ENCODE measurements at places on chromosomes 3 and 15.

GRCh38 chr3:23576379-23576959 is 229.3 kb upstream of the UBE2E1 start:
- DNase-seq, result no peak

DNA sequence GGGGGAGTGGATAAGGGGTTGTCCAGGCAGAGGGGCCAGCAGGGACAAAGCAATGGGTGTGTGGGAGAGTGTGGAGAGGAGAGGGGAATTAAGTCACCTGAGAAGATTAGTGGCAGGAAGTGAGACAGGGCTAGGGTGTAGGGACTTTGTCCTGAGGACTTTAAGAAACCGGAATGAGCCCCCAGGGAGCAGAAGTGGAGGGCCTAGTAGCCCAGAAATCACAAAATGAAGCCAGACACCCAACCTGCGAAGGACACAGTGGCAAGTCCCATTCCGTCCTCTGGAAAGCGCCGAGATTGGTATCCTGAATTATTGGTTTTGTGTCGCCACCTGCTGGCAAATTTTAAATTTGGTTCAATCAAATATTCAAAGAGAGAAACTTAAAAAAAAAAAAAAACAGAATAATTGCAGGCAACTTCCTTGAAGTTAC is 78.0 kb upstream of the SLC25A36 start:
- peak; percentile 24 for DNase-seq

DNA sequence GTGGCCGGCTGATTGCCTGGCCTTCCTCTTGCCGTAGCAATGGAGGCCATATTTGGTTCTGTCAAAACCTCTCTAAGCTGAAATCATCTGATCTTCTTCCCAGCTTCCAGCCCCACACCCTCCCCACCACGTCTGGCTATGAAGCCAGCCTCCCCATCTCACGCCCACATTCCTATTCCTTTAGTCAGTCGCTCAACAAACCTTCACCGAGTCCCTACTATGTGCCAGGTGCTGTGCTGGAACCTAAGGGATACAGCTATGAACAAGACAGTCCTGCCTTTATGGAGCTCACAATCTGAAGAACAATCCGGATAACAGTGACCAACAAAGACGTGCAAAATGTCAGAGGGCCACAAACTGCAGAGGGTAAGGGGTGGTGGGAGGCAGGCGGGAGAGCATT is 31.9 kb upstream of the SMAD6 start:
- DNase-seq, result no peak

- no peak for DNase-seq
These were observed 1.0 kb downstream of the CPNE9 start for GRCh38 chr3:9704347-9705322.

DNA sequence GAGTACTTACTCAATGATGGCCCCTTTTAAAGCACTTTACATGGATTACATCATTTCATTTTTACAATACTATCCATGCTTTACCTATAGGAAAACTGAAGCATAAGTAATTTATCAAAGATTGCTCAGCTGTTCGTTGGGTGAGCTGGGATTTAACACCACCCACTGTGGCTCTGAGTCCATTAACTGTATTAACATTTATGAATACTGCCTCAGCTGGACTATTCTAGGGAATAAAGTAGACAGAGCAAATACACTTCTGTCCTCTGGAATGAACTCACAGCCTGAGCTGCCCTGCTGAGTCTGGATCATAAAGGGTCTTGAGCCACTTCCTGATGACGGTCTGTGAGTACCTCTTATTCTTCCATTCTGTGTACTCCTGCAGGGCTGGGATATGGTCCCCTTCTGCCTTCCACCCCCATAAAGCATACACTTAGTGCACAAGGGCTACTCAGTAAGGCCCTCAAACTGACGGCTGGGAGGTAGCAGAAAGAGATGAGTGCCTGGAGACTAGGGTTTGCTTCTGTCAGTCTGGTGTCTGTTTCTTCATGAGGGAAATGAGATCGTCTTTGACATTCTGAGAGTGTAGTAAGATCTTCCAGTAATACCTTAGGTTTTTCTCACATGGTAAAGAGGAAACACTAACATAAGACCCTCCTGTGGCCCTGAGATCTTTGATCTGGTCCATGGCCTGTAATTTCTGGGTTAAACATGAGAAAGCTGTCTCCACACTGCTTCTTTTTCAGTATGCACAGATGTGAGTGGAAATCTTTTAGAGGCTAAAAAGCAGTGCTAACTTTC is 12.6 kb upstream of the ST6GAL1 start:
- no peak for DNase-seq

DNA sequence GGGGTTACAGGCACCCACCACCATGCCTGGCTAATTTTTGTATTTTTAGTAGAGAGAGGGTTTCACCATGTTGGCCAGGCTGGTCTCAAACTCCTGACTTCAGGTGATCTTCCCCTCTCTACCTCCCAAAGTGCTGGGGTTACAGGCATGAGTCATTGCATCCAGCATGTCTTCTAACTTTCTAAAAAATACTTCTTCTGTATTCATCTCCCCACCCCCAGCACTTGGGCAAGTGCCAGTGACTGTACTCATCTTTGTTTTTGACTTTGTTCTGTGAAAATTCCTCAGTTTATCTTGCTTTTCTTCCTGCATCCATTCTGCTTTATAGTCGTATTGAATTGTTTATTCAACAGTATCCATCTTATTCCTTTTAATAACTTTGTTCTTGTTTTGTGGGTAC is 47.6 kb downstream of the ARIH1 start:
- no peak for DNase-seq

DNA sequence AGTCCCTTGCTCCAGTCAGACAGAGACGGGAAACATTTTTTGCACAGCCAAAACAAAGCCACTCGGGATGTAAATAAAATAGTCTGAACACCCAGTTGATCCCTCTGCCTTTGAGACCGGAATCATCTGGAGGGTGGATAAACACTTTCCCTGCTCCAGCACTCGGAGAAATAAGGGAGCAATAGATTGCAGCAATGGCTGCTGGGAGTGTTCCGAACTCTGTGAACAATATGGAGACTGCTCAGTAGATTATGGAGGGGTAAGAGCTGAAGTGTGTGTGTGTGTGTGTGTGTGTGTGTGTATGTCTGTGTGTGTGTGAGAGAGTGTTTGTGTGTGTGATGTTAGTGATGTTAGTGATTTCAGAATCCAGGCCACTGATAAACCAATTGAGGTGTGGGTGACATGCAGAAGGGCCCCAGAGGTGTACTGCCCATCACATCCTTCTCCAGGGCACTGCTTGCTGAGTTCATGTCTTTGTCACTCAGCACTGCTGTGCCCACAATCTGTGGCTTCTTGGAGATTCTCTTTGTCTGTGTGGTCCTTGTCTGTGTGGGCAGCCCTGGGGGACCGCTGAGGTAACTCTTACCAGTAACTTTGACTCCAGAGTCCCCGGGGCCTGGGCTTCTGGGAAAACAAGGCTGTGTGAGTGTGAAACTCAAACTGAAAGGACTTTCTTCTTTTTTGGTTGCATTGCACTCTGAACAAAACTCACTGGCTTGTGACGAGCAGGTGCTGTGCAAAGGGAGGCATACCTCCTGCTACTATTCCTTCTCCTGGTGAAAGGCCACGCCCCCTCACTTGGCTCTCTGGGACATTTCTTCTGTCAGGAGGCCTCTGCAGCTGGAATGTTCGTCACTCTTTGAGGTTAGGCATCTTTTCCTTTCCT is 23.0 kb downstream of the CRYGS start:
- DNase-seq, result no peak

- DNase-seq, result no peak
These were observed 35.6 kb upstream of the SEC13 start for GRCh38 chr3:10356461-10356981.

- no peak for DNase-seq
These were observed 21.9 kb downstream of the AKAP13 start for GRCh38 chr15:85402195-85402881.

DNA sequence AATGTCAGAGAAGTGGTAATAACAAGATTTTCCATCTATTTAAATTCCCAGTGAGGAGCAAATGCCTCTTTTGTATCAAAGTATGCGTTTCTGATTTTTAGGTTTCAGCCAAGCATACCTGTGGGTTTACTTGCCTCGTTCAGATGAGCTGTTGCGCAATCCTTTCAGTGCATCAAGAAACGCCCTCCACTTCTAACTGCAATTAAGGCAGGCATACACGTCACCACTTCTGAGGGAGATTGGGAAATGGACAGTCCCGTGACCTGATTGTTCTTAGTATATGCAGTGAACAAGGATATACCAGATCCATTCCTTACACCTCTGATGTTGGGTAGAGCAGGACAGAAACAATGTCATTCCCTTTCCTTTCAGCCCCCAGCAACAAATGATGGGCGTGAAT is 219.0 kb downstream of the ITPR1 start:
- DNase-seq, result no peak

DNA sequence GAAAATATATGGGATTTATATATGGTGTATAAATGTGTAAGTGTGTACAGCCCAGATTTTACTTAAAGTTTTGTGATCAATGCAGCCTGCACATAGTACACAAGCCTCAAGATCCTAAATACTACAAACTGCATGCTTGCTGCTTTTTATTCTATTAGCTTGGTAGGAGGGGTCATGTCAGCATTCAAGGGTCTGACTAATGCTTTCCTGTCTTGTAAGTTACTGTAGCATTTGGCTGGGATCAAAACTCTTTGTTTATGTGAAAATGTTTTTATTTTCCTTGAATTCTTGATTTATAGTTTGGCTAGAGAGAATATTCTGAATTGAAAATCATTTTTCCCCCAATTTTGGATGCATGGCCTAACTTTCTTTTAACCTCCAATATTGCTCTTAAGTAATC is 370.9 kb downstream of the NSUN3 start:
- DNase-seq, result no peak

DNA sequence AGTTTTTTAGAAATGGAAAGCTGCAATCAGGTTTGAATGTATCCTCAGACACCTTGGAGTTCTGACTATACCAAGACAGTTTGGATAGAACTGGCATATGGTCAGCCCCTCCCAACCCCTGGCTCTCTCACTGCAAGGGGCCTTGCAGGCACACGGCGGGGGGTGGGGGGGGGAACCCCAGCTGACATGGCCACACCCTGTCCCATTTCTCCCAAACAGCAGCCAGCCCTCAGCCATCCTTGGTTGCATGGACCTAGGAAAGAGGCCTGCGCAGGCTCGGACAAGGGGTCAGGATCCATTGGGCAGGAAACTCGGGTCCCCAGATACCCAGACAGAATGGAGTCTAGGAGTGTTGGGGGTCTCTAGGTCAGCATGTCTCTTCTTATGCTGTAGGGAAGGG is 14.5 kb downstream of the CAND2 start:
- no peak for DNase-seq

- DNase-seq, result no peak
These were observed 4.3 kb downstream of the PEAK1 start for GRCh38 chr15:77415450-77416147.

DNA sequence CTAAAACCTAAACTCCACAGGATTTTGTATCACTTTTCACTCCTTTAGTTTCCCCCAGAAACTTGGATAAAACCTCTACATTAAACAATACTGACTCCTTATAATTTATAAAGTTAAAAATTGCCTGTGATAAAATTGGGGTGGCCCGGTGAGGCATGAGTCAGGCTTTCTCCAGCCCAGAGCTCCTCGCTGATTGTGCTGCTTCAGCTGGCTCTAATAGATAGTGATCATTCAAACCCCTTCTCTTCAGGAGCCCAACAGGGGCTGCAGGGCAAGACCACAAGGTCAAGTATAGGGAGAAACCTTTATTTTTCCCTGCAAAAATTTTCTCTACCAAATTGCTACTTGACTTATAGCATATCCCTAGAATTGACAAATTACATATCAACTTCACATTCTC is 308.2 kb downstream of the PLCL2 start:
- DNase-seq, result no peak

DNA sequence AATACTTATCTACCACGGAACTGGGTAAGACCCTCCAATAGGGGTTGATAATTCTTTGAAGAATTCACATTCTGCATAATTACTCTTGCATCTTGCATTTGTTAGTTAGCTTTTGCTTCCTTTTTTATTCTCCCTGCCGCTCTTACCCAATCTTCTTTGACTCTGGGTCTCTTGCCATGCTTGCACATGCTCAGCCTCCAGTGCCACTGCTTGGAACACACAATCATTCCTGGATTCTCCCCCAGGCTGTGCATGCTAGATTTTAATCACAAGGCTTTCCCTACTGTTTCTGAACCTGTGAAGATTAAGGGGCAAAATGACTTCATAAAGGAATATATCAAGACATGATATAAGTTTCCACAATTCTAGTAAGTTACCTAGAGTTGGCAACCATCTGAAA is 133.1 kb downstream of the IL1RAP start:
- no peak for DNase-seq

DNA sequence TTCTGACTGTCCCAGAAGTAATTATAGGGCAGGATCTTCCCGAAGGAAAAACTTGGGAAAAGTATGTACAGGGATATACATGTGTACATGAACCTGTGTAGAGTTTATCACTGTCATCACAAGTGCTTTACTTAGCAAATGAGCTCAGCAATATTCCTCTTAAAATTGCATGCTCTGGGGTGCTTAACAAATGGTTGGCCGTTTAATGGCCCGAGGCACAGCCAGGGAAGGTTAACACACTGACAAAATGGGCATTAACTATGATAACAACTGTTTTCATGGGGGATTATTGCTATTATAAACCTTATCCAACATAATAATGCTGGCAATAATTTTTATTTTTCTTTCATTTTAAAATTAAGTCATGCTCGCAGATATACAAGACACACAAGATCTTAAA is 459.3 kb downstream of the TUSC7 start:
- DNase-seq, result no peak

DNA sequence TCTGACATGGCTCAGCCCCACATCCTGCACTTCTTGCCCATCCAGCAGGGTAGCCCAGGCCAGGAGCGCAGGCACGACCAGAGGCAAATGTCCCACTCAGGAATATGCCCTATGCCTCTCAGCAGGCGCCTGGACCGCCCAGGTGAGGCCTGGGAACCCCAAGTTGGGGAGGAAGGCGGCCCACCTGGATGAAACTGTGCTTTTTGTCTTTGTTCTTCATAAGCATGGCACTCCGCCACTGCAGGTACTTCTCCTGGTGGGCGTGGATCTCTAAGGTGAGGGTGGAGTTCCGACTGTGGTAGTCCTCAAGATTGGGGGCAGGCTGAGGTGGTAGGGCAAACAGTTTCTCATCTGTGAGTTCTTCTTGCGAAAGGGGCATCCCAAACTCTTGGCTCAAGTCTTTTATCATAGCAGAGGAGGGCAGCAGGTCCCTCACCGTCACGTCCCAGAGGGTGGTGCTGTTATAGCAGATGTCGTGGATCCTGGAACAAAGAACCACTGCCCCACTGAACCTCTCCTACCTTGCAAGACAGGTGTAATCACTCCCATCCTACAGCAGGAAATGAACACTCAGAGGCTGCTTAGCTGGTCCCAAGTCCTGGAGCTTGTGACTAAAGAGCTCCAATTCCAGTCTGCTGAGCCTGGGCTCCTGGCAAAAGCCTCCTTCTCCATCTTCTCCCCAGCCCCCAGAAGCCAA is 53.2 kb downstream of the ACAD9 start:
- no peak for DNase-seq

GRCh38 chr3:31690771-31691170 is 158.0 kb downstream of the STT3B start:
- no peak for DNase-seq

DNA sequence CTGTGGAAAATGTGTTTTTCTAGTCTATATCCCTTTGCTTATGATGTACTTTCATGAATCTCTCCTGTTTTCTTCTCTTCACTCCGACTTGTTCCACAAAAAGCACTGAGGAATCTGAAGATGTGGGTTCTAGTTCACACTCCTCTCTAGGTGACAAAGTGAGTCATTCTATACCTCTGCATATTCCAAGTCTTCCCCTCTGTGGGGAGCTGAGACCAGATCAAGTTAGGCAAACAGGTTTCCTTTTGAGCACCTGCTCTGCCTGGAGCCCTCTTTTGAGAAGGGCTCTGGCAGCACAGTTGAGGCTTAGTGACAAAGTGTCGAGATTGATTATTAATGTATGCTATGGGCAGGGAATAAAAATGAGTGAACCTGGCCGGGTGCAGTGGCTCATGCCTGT is 82.4 kb upstream of the VGLL4 start:
- no peak for DNase-seq

All from stimulated activated CD4-positive, alpha-beta T cell treated with anti-CD3 and anti-CD28 coated beads, Interleukin-1b, Interleukin-23, amount 100 ng/mL, for 24 hours (primary cell).